ENCODE measurements at places on chromosomes 2 and 18.

- DNase-seq = no peak
Observed at GRCh38 chr18:9947248-9947647, 33.4 kb downstream of the VAPA start.

DNA sequence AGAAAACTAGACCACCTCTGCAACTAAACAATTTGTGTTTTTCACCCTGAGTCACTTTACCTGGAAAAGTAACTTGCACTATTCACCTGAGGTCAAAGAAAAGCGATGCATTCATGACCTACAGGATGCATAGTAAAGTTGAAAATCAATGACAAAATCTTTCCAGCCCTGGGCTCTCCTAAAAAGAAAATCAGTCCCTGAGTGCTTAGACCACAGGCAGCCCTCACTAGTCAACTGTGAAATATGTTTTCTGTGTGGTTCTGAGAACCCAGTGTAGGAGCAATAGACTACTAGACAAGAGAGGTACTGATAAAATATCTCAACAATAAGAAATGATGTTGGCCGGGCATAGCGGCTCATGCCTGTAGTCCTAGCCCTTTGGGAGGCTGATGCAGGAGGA lies 133.1 kb downstream of the TXNL1 start:
- DNase-seq = no peak

DNA sequence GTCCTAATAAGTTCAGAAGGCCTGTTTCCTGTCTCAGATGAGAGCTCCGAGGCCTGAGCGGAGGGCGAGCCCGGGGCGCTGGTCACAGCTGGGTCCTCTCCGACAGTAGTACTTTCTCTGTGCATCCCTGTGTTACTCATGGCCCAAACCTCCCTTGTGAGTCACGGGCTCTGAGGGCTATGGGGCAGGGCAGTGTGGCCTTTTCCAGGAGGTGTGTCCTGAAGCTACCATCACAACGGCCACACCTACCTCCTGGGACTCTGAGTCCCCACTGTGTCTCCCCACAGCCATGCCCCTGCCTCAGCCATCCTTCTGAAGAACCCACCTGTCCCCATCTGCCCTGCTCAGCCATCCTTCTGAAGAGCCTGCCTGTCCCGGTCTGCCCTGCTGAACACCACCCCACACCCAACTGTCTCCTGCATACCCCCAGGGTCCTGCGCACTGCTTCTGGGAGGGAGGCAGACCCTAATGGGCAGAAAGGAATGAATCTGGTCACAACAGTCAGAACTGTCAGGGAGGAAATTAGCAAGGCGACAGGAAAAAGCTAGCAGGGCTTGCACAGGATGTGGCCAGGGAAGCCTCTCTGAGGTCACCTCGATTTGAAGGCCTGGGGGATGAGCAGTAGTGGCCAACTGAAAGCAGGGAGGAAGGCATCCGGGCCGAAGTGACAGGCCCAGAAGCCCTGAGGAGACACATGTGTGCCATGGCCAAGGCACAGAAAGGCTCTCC lies 145.4 kb upstream of the RIOK3 start:
- DNase-seq = no peak

DNA sequence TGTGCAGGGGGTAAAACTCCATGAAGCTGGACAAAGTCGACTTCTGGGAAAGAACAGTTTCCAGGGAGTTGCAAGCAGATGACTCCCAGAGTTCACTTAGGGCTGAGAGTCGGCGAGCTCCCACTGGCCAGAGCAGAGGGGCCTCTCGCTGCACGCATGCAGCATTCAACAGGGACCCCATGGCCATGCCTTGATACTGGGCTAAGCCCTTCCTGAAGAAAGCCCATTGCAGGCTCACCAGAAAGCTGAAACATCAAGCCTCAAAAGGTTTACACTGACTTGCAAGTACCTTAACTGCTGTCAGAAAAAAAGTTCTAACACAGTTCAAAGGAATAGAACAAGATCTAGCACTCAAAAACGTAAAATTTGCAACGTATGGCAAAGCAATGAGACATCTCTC lies 56.4 kb downstream of the NDUFA10 start:
- no peak for DNase-seq
